ENCODE measurements at places on chromosomes 1 and 21. TPM values are rescaled to one million over a fixed set of nuclear protein-coding genes. Genes with fewer than 3 reads are reported as not detected.

TOMM40L gene
- total RNA-seq: 26.6 TPM

GRCh38 chr21:22438428-22439086 lies 1440.3 kb downstream of the NCAM2 start:
- DNase-seq: no peak

GRCh38 chr1:11539850-11540772 lies 61.2 kb downstream of the DISP3 start:
- no peak for DNase-seq

OLIG2 gene
- not detected for total RNA-seq

DNA sequence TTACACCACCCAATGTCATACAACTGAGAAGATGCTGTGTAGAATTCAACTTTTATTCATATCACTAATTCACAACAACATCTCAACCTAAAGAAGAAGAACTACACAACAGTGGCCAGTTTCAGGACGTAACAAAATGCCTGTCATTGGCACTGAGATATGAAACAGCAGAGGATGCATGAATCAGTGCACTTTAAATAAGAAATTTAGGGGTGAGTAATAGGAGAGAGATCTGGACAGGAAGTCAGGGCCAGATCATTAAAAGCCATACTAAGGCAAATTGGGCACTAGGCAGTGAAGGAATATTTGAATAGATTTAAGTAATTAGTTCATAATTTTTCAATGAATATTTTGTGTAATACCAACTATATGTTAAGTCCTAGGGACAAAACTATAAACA lies 510.5 kb downstream of the PLPP3 start:
- no peak for DNase-seq

Measured in ascending aorta (tissue), 2 donors.